ENCODE measurements at places on chromosomes 16 and 17.

GRCh38 chr17:78526231-78527025 lies 50.8 kb downstream of the DNAH17 start:
- DNase-seq: no peak

DNA sequence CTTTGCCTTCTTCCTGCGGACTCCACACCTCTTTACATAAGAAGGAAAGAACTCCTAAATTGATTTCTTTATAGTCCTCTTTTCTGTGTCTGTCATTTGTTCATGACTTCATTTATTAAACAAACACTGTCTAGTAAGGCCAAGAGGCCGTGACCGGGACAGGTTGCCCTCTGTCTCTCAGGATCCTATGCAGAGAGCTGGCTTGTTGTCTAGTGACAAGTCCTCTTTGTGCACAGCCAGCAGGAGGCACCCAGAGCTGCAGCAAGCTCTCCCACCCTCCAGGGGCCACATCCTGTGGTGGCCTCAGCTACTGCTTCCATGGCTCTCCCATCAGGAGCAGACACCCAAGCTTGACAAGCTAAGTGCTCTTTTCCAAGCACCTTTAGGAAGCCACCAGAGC lies 50.6 kb downstream of the PLD6 start:
- DNase-seq: no peak

DNA sequence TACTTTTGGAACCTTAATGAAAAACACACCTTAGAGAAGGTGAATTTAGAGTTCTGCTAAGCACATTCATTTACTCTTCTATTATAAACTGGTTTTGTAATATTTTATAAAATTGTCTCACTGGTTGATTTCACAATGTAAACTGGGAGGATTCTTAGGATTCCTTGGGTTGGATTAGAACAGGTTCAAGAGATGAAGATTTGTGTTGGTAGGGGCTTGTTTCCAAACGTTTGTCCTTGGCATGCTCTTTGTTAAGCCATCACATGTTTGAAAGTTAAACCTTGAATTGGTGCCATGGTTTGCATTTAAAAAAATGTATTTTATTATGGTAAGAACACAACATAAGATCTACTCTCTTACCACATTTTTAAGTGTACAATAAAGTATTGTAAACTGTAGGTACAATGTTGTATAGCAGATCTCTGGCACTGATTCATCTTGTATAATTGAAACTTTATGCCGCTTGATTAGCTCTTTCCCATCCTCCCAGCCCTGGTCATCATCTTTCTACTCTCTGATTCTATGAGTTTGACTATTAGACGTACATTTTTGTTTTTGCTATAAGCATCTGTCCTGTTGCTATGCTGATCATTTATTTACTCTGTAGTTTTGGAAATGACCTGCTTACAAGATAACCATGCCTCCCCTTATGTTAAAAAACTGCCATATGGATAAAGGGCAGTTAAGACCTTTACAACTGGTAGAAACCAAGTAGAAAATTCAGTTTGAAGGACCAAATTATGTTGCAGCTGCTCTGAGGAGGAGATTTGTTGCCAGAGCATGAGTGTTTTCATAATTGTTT lies 9.6 kb downstream of the FTO start:
- DNase-seq: no peak

DNA sequence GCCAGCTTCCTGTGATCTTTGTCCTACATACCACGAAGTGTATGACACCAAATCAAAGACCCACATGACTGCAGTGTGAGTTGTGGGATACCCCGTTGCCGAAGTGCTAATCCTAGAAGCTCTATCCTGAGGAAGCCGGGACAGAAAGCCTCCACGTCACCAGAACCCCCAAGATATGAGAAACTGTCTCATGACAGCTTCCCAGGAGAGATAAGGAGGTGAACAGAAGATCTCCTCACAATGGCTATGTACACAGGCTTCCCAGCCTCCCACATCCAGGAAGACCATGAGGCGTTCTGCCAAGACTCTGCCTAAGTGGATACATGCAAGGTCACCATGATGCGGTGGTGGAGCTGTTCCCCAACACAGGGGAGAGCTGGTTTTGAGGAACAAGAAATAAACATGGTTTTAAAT lies 37.1 kb downstream of the TRIM25 start:
- DNase-seq: no peak

- DNase-seq: no peak
Measured at GRCh38 chr17:43961954-43962353, 8.2 kb upstream of the PYY start.

DNA sequence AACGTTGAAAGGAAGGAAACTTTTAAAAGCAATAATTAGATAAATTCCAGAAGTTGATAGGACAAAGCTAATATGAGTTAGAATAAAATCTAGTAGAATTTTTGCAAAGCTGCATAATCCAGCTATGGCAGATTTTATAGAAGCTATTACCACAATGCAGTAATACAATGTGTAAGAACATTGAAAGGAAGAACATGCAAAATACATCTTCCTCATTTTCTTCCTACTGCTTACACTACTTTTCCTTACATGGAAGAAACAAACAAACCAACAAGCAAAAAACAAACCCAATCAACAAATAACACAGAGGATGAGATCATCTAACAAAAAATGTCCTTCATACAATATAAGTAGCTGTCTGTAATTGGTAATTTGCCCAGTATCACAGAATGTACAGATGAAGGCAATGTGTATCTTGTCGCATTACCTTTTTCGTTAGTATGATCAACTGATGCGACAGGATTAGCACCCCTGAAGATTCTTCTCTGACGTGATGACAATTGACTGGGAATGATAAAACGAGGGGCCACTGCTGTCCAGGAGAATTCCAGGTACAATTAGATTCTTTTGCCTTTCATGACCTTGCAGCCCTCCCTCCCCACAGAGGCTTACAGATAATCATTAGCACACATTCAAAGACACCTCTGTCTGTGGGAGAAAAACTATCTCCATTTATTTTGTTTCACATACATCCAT lies 21.2 kb upstream of the LRRC37A start:
- no peak for DNase-seq

GRCh38 chr17:56648321-56648720 lies 54.8 kb downstream of the NOG start:
- DNase-seq: no peak

DNA sequence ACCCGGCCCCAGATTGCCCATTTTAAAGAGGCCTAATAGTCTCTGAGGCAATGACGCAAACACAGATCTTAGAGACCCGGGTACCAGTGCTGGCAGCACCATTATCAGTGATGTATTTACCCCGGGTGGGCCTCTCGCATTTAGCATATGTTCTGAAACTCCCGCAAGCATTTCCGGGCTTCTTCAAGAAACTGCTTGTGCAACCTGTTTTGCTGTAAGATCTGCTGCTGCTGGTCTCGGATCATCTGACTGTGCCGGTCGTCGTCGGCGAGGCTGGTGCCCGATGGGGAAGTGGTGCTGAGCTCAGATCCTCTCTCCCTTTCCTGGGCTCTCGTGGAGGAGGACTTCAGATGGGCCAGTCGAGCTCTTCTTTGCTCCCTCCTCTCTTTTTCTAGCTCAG lies 12.5 kb downstream of the CEP295NL start:
- no peak for DNase-seq

GRCh38 chr17:19345486-19346350 lies 16.8 kb downstream of the B9D1 start:
- no peak for DNase-seq

GRCh38 chr17:30290696-30291542 lies 825 bp downstream of the BLMH start:
- DNase-seq: peak; percentile 68

DNA sequence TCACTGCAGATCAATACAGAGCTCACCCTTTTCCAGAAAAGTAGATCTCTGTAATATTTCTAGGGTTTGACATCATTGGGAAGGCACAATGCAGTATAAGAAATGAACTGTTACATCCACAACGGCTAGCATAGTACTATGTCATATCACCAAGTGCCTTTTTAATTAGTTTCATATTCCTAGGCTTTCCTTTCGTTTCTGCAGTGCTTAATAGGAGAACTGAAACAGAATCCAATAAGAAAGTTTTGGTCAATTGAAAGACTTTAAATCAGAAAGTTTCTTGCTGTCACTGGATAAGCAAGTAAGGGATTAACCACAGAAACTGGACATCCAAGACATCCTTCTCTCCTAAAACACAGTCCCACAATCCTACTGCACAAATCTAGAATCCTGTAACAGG lies 3.5 kb upstream of the RNF43 start:
- no peak for DNase-seq

Data from RWPE1 (cell line).